ENCODE measurements at places on chromosomes 7 and 10.
A peak's percentile ranks its signal among the peaks of the same experiment; 100 is the strongest.

- DNase-seq, result no peak
Measured at GRCh38 chr10:121974019-121974534, 940 bp downstream of the NSMCE4A start.

- peak; percentile 70 for DNase-seq
Measured at GRCh38 chr7:99365318-99366141, 9.0 kb upstream of the ARPC1B start.

DNA sequence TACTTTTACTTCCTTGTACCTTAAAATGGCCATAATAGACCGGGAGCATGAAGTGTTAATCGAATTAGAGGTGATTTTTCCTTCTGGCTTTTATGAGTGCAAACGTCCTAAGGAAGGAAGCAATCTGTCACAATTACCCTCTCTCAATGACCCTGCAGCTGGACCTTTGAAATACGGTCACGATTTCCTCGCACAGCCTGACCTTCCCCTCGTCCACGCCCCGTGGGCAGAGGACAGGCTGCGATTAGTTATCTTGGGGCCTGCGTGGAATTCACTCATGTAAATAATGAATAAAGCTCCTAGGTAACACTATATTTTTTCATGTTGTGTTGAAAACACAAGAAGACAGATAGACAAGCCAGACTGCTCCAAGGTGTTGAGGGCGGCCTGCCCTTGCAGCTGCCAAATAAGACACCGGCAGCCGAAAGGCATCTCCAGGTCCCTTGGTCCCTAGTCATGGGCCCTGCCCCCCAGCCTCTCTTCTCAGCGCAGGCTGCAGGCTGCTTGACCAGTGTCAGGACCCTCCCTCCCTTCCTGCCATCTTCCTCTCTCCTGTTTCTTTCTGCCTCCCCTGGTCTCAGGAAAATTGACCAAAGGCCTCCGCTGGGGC, 199.9 kb downstream of the TCERG1L start:
- DNase-seq, result no peak

- no peak for DNase-seq
Measured at GRCh38 chr7:91880016-91880412, 488 bp downstream of the MTERF1 start.

DNA sequence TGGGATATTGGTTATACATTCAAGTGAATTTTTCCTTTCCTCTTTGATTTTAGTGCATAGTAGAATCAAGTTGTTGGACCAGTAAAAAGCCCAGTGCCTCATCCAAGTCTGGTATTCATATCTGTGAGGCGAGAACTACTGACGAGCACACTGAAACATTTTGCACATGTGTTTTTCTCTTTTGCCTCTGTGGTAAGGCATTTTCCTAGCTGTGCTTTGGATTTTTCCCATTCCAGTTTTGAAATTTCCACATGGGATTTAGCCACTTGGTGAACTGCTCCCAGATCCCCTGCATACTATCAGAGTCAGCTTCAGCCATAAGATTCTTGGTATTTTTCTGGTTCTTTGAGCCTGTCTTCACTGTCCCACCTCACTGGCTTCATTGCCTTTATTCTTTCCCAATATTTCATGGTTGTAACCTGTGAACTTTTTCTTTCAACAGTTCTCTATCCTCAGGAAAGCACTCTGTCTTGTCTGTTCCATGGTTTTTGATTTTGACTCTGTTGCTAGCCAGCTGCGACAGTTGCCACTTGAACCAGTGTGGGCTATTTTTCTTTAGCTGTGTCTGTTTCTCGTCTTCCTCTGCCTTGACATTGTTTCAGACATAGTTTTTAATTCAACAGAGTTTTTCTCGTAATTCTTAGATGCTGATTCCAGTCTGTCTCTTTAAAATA, 239.0 kb downstream of the REEP3 start:
- DNase-seq, result no peak

DNA sequence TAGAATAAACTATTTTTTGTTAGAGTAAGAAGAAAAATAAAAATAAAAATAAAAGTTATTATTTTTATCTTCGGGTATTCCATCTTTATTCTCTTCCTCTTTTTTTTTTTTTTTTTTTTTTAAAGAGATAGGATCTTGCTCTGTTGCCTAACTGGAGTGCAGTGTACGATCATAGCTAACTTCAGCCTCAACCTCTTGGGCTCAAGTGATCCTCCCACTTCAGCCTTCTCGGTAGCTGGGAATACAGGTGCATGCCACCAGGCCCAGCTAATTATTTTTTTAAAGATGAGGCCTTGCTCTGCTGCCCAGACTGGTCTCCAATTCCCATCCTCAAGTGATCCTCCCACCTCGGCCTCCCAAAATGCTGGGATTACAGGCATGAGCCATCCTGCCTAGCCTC, 15.4 kb downstream of the STAM start:
- no peak for DNase-seq

GRCh38 chr7:44750921-44751571, 2.4 kb downstream of the ZMIZ2 start:
- no peak for DNase-seq

DNA sequence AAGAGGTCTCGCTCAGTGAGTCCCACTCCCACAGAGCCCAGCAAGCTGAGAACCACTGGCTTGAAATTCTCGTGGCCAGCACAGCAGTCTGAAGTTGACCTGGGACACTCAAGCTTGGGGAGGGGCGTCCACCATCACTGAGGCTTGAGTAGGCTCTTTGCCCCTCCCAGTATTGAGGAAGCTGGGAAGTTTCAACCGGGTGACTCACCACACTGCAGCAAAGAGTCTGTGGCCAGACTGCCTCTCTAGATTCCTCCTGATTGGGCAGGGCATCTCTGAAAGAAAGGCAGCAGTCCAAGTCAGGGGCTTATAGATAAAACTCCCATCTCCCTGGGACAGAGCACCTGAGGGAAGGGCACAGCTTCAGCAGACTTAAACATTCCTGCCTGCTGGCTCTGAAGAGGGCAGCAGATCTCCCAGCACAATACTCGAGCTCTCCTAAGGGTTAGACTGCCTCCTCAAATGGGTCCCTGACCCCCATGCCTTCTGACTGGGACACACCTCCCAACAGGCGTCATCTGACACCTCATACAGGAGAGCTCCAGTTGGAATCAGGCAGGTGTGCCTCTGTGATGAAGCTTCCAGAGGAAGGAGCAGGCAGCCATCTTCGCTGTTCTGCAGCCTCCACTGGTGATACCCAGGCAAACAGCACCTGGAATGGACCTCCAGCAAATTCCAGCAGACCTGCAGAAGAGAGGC, 970.9 kb upstream of the LRRN3 start:
- DNase-seq, result no peak

DNA sequence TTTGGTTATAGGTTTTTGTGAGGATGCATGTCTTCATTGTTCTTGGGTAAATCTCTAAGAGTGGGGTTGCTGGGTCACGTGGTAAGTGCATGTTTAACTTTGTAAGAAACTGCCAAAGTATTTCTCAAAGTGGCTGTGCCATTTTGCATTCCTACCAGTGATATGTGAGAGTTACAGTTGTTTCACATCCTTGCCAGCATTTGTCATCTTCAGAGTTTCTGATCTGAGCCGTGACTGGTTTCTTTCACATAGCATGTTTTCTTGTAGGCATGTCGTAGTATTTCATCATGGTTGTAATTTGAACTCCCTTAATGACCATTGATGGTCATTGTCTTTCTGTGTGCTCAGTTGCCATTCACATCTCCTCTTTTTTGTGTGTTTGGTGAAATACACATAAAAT, 286.0 kb downstream of the RNLS start:
- DNase-seq, result no peak

GRCh38 chr7:150867605-150868004, 15.3 kb downstream of the AOC1 start:
- DNase-seq, result no peak

- no peak for DNase-seq
Measured at GRCh38 chr10:120841522-120842189, 9.5 kb upstream of the WDR11 start.

GRCh38 chr10:72076756-72077155, 11.6 kb downstream of the SPOCK2 start:
- DNase-seq, result no peak

- no peak for DNase-seq
Measured at GRCh38 chr7:137818036-137818435, 28.7 kb downstream of the DGKI start.

GRCh38 chr10:125415006-125415633, 254.8 kb upstream of the CTBP2 start:
- no peak for DNase-seq

DNA sequence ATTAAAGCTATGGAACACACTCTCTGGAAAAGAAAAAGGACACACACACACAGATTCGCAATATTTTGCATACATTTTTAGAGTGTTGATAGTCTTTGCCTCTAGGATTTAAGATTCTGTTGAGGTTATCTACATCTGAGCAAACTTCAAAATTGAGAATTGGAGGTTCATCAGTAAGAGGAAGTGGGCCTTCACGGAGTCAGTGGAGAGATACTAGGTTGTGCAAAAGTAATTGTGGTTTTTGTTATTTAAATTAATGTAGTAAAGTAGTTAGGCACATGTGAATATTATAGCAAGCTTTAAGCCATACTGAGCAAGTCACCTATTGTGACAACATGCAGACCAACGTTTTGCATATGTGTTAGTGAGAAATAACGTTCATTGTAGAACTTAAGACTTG, 19.8 kb upstream of the NXPH1 start:
- DNase-seq, result no peak

DNA sequence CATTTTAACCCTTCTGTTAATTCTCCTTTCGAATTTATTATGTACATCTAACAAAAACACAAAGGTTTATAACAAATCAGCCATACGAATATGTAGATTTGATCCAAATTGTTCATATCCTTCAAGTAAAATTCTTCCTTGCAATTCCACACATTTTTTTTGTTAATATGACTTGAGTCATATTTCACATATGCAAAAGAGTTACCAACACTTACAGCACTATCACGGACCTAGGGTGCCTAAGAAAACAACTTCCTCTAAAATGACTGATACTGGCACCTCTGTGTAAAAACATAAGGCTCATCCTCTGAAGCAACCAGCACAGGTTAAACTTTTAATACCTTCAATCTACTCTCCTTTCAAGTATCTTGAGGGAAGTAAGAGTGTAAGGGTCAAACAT, 451.8 kb downstream of the SEMA3D start:
- no peak for DNase-seq

- no peak for DNase-seq
Measured at GRCh38 chr7:84508606-84509005, 314.0 kb upstream of the SEMA3A start.

- DNase-seq, result no peak
Measured at GRCh38 chr10:95998255-95998784, 45.1 kb upstream of the CCNJ start.

DNA sequence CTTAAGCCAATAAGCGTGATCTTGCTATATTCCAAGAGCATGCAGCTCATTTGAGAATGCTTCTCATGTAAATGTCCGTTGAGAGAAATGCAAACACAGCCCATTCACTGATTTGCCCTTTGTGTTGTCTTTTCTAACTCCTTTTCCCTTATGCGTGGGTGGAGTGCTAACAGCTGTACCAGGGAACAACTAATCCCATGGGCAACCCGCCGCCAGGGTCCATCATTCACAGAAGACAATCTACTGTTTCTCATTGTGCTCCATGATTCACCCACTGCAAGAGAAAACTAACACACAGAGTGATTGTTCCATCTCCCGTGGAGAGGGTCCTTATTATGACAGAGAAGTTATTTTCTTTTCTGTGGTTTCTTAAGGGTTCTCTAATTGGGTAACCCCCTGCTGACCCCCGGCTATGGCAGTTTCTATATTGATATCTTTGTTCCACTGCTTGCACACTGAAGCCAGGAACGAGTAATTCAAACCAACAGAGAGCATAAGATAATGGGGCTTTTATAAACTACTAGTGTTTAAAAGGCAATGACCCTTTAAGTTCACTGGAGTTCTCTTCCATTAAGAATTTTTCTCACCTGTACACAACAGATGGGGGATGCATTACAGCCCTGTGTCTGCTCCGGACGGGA, 298.7 kb downstream of the BAMBI start:
- DNase-seq, result no peak

- DNase-seq, result no peak
Measured at GRCh38 chr7:70458745-70459144, 673.2 kb upstream of the GALNT17 start.

DNA sequence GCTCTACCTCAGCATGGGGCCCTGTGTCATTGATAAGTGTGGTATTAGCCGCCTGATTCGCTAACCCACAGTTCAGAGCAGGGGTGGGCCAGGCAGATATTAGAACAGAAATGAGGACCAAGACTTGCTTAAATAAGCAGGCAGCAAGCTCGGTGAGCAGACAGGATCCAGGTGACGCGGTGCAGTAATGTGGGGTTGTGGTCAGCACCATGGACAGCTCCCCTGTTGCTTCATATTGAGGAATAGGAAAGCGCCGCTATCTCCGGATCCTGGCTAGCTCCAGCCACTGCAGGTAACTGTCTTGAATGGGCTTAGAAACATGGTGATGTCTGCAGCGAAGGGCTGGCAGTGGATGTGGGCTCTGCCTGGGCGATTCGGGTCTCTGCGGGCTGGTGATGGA, 51.3 kb upstream of the GPR26 start:
- DNase-seq, result peak; percentile 60

- no peak for DNase-seq
Measured at GRCh38 chr10:99431190-99431760, 851 bp upstream of the GOT1 start.

DNA sequence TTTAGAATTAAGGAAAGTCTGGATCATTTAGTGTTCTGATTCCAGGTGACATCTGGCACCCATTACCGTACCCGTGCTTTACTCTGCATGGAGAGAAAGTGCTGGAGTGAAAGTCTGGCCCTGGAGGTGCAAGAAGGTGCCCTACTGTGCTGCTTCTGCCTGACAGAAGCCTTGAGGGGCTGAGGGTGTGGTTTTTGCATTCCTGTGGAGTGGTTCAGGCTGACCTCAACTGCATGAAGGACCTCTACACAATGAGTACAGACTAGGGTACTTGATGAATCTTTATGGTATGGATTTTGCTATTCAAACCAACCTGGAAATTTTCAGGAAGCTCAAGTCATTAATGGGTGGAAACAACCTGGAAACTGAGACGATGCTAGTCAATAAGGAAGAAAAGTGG, 45.1 kb upstream of the GSAP start:
- DNase-seq, result no peak

DNA sequence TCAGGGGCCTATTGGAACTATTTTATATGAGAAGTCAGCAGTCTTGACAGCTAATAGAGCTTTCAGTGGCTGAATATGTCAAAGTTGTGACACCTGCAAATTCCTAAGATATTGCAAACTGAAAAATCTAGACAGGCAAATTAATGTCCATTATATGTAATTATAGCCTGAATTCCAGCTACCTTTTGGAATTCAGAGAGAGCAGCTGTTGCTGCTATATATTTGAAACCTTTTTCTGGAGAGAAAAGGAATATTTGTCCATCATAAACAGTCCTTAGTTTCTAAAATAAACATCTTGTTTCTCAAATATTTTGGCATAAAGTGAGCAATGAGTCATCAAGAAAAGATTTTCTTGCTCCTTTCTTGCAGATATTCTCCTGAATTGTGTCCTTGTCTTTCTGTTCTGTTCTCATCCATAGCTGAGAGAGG, 408.9 kb upstream of the SEMA3D start:
- DNase-seq, result no peak

Data from activated naive CD8-positive, alpha-beta T cell treated with anti-CD3 and anti-CD28 coated beads, Interleukin-2, amount 10 ng/mL, durations not matched to agents 7 days and 5 days (primary cell).